Activated T-cell treated with anti-CD3 and anti-CD28 coated beads for 24 hours (primary cell): ENCODE measurements at places on chromosomes 6 and 20.

DNA sequence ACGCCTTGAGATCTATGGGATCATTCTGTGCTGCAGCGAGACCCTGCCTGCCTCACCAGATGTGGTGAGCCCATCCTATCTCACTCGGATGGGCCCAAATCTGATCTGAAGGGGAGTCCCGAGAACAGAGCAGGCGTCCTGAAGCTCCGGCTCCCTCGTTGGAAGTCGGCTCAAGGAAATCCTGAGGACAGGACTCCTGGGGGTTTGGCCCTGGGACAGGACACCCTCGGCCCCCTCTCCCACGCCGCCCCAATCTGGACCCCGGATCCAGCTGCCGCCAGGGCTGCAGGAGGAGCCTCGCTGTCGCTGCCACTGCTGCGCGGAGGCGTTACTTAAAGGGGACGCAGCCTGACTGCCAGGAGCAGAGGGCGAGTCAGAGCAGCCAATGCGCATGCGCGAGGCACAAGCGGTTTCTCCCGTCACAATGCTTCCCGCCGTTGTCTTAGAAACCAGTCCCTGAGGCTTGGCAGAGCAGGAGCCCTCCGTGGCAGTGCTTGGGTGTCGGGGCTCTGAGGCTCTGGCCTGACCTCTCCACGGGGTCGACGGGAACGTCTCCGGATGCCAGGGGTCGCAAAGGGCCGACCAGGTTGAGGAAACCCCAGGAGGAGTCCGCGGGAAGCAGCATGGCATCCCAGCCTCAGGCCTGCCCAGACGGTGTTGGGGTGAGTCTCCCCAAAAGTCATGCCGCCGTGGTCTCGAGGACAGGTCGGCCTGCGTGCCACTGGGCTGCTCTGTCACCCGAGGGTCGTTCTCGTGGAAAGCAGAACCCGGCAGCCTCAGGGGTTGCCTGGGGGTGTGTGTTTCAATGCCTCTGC is 1567.8 kb upstream of the DEFB115 start:
- peak; percentile 26 for DNase-seq

DNA sequence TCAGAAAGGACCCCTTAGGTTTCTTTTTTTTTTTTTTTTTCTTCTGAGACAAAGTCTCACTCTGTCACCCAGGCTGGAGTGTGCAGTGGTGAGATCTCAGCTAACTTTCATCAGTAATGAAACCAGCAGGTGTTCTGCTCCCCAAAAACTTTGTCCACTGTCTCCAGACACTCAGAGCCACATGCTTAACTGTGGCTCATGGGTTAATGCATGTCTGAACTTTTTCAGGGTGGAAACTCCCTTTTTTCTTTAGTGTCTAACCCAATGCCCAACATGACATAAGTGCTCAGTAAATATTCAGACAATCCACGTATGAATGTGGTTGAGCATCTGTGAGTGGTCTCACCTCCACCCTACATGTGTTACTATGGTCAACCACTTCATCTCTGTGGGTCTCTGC is 45.4 kb downstream of the MYB start:
- DNase-seq: no peak

DNA sequence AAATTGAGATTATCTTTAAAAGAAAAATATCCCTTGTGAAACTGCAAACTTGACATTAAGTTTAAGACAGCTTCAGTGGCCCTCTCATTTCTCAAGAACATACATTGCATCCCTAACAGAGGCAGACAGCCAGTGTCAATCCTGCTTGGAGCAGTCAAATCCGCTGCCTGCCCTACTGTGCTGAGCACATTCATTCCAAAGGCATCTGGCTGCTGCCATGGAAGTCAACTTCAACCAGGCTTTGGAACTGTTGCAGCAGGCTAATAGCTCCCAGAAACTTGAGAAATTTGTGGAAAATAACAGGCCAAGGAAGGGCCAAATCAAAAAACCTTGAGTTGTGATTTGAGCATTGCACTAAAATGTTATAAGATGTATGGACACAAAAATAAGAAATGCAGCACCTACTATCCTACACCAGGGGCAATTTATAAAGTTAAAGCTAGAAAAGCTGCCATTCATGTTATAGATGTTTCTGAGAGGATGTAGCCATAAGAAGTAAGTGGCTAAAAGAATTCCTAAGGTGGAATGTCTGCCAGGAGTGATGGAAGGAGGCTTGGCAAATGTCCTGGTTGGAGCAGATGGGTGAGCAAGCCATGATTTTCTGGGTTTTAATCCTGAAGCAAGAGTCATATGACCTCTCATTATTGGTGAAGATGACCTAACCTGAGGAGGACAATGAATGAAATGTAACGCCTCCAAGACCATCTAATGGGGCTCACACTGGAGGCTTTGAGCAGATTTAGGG is 31.4 kb upstream of the HAO1 start:
- DNase-seq: no peak

DNA sequence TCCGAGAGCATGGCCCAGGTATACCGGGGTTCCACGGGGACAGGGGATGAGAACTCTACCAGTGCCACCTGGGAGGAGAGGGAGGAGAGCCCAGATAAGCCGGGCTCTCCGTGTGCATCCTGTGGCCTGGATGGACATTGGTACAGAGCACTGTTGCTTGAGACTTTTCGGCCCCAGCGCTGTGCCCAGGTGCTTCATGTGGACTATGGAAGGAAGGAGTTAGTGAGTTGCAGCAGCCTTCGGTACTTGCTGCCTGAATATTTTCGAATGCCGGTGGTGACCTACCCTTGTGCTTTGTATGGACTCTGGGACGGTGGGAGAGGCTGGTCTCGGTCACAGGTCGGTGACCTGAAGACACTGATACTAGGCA is 1.3 kb downstream of the TDRD6 start:
- no peak for DNase-seq

DNA sequence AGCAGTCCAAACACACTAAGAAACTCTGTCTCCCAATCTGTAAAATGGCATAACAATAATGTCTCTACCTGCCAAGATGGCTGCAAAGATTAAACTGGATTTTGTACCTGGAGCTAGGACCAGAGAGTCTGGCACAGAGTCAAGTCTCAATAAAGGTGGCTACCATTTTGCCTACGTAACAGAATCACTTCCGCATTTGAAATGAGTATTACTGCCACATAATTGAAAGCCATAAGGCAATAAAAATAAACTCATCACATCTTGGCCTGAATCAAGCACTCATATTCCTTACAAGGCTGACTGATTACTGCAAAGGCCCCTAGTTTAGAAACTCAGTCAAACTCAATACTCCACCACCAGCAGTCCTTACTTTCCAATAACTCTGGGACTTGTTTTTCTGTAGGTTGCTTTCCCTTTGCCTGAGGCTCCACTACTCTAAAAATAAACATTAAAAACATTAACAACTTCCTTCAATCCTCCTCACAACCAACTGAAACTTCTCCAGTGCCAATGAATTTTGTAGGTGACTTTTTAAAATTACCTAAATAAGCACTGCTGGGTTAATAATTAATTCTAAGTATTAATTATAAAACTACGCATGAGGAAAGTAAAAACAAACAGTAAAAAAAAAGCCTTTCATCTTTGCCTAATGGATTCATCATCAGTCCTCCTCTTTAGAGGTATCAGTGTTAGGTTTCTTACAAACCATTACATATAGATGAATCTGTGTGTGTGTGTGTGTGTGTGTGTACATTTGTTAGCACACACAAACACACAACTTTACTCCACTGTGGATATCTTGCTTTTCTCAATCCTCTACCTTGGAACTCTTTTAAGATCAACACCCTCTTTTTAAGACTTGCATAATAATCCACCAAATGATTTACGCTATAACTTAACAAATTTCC is 3.7 kb downstream of the KIF16B start:
- no peak for DNase-seq

DNA sequence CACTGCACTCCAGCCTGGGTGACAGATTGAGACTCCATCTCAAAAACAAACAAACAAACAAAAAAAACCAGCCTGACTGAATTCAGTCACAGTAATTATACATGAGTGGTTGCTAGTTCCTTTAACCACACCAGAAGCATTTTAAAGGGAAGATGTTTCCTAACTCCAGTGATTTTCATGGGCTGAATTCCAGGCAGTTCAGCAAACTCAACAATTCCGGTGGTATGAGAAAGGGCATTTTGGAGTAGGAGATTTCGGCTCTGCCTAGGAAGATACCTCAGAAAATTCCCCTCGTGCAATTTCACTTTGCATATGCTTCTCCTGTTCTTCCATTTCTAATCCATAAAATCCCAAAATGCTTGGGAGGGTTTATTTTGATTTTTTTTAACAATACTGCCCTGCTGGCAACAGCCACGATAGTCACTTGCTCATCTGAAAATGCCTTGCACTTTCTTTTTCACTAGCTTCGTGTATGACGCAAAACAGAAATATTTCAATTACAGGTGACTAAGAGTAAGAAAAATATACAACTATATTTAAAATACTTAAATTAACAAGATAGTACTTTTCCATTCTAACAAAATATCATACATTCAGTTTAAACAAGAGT is 48.3 kb upstream of the IPCEF1 start:
- DNase-seq: no peak

- no peak for DNase-seq
Observed at GRCh38 chr6:74638412-74638811, 567.4 kb downstream of the COL12A1 start.

GRCh38 chr6:25882051-25882496 is 8.0 kb upstream of the SLC17A3 start:
- DNase-seq: no peak

DNA sequence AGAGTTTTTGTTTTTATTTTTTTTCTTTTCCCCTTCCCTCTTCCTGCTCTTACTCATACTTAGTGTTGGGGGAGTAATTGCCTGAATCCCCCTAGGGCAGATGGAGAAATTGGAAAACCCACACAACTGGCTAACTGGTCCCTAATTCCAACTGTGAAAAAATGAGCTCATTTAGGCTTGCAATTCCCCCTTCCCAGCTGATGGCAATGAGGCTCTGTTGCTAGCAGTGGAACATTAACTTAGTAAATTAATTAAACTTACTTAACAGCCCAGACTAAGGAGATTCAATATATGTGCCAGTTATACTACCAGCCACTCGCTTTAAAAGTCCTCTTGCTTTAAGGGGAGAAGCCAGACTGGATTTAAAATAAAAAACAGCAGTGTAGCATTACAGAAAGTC is 76.6 kb downstream of the PKHD1 start:
- DNase-seq: no peak

- DNase-seq: no peak
Observed at GRCh38 chr6:109516929-109517328, 33.9 kb upstream of the ZBTB24 start.

DNA sequence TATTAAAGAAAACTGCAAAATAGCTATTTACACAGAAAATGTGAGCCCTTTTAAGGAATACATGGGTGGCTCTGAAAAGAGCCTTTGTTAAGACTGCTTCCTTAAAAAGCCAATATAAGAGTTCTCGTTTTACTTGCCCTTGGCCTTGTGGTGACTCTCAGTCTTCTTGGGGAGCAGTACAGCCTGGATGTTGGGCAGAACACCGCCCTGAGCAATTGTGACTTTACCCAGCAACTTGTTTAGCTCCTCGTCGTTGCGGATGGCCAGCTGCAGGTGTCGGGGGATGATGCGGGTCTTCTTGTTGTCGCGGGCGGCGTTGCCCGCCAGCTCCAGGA is 111.5 kb downstream of the HFE start:
- DNase-seq: no peak
